ENCODE measurements at places on chromosomes 1 and 21. TPM values are rescaled to one million over a fixed set of nuclear protein-coding genes. Genes with fewer than 3 reads are reported as not detected.

S100A3 gene
- 0.47 TPM for total RNA-seq

KDM5B gene
- total RNA-seq: 221 TPM

NPL gene
- total RNA-seq: 4.4 TPM

LRRC7 gene
- 0.06 TPM for total RNA-seq

COL8A2 gene
- 2.4 TPM for total RNA-seq

CXADR gene
- total RNA-seq: 145 TPM

GPA33 gene
- 0.11 TPM for total RNA-seq

DNA sequence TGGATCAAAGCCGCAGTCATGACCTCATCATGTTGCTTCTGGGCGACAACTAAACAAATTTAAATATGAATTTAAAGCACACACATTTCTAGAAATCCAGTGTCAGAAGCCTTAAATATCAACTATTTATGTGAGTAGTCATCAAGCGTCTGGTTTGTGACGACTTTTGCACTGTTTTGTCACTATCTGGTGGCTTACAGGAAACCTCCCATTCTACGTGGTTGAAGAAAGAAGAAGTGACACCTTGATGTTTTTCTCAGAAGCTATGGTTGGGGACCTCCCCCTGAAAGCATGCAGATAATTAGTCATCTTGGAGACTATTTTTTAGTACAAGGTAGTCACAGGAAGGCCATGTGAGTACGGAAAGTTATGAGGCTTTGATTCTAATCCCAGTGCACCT, 58.5 kb downstream of the TENT5C start:
- H3K4me3 ChIP-seq: no peak overlapping the region
- no peak overlapping the region for H3K27ac ChIP-seq
- H3K36me3 ChIP-seq: no peaks in the 10 kb centered on the region
- no peaks in the 10 kb centered on the region for H3K4me1 ChIP-seq
- no peaks in the 10 kb centered on the region for H3K27me3 ChIP-seq
- no peak for DNase-seq

DNA sequence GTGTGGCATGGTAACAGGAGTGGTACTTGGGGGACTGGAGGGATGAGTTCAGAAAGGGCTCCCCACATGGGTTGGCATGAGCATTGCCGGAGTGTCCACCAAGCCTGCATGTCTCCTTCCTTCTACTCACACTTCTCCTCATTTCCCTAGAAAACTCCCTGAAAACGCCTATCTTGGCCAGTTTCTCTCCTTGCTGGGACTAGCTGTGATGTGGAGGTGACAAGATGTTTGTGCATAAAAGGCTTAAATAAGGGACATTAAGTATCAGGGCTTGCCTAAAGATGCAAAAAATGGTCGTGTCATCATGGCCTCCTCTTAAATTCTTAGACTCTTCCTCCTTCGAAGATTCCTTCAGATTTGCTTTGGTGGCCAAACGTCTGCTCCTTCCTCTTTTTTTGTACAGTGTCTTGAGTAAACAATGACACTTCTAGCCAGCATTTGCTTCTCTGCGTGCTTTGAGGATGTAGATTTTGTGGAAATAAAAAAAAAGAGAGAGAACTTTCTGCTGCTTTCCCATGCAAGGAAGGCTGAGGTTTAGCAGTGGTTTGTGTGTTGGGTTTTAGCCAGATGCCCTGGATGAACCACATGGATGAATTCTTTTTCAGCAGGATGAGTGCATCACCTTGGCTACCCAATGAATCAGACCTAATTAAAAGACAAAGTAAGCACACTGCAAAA, 239.1 kb upstream of the IRF2BP2 start:
- no peaks in the 10 kb centered on the region for H3K36me3 ChIP-seq
- no peak overlapping the region for H3K4me3 ChIP-seq
- H3K27me3 ChIP-seq: no peaks in the 10 kb centered on the region
- DNase-seq: no peak

GRCh38 chr1:36635284-36635683, 152.6 kb upstream of the CSF3R start:
- no peaks in the 10 kb centered on the region for H3K27me3 ChIP-seq
- no peaks in the 10 kb centered on the region for H3K4me1 ChIP-seq
- no peak for DNase-seq
- no peak overlapping the region for H3K4me3 ChIP-seq
- no peaks in the 10 kb centered on the region for H3K36me3 ChIP-seq
- no peak overlapping the region for H3K27ac ChIP-seq

GRCh38 chr1:152486400-152487006, 24.1 kb upstream of the LCE5A start:
- no peaks in the 10 kb centered on the region for H3K27me3 ChIP-seq
- no peaks in the 10 kb centered on the region for H3K4me1 ChIP-seq
- H3K36me3 ChIP-seq: no peaks in the 10 kb centered on the region
- H3K4me3 ChIP-seq: no peak overlapping the region
- DNase-seq: peak; percentile 45

DNA sequence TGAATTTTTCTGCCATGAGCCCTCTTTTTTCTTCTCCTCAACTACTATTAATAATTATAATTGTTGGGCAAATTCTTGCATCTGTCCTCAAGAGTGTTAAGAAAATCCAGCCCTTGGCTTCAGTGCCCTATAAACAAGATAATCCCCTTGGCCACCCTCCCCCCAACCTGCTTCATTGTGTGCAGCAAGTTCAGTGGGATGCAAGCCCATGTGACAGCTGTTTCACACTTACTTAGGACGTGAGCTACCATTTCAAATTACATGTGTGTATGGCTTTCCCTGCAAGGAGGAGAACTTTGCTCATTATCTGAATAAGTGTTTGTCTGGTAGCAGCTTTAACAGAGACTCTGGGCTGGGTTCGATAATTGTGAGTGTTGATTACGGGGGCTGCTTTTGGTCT, 276.2 kb downstream of the CACNA1E start:
- H3K4me3 ChIP-seq: no peak overlapping the region
- H3K27me3 ChIP-seq: peaks cover 1% of the 10 kb centered on the region
- no peaks in the 10 kb centered on the region for H3K36me3 ChIP-seq
- H3K4me1 ChIP-seq: no peaks in the 10 kb centered on the region

DNA sequence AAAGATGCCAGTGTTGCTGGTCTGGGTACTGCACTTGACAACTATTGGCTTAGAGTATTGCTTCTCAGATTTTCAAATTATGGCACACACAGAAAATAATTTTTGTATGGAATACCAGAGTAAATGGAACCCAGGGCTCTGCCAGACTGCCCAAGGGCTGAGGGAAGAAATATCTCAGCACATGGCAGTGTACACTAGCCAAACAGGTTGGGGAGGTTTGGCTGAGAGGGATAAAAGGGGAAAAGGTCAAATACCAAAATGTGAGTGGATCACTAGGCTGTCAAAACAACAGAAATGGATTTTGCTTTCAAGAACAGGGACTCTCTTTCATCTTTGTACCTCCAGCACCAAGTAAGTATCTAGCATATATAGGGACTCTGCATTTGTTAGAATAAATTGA, 3.0 kb upstream of the RGS8 start:
- DNase-seq: no peak
- H3K27me3 ChIP-seq: peaks cover 19% of the 10 kb centered on the region
- H3K36me3 ChIP-seq: no peaks in the 10 kb centered on the region
- no peak overlapping the region for H3K4me3 ChIP-seq

- no peak overlapping the region for H3K27ac ChIP-seq
- H3K36me3 ChIP-seq: no peaks in the 10 kb centered on the region
- H3K4me1 ChIP-seq: no peaks in the 10 kb centered on the region
- no peaks in the 10 kb centered on the region for H3K27me3 ChIP-seq
- H3K4me3 ChIP-seq: no peak overlapping the region
Measured at GRCh38 chr1:93629101-93630059, 52.3 kb downstream of the BCAR3 start.

DNA sequence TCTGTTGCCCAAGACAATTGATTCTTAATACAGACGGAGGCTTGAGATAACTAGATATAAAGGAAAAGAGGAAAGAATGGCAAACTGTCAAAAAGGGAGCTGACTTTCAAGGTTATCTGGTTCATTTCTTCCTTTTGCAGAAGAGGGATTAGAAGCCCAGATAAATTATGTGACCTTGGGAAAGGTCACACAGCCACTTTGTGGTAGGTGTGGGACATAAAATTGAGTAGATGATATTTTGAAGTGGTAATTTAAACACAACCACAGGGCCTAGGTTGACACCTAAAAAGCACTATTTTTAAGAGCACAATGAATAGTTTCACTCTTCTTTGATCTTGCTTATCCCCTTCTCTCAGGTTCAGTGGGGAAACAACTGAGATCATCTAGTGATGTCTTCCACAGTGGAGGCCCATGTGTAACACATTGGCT, 16.9 kb upstream of the KIAA0040 start:
- no peaks in the 10 kb centered on the region for H3K27me3 ChIP-seq
- H3K4me3 ChIP-seq: no peak overlapping the region
- H3K36me3 ChIP-seq: no peaks in the 10 kb centered on the region

DNA sequence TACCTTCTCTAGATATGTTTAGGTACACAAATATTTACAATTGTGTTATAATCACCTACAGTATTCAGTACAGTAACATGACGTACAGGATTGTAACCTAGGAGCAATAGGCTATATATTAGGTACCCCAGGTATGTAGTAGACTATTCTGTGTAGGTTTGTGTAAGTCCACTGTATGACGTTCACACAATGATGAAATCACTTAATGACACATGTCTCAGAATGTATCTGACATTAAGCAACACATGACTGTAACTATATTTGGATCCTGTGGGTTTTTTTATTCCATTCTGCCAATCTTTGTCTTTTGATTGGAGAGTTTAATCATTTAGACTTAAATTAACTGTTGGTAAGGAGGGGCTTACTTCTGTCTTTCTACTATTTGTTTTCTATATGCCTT, 52.1 kb downstream of the STYXL2 start:
- no peak overlapping the region for H3K4me3 ChIP-seq
- no peak for DNase-seq
- no peaks in the 10 kb centered on the region for H3K27me3 ChIP-seq
- peaks cover 4% of the 10 kb centered on the region for H3K4me1 ChIP-seq

DNA sequence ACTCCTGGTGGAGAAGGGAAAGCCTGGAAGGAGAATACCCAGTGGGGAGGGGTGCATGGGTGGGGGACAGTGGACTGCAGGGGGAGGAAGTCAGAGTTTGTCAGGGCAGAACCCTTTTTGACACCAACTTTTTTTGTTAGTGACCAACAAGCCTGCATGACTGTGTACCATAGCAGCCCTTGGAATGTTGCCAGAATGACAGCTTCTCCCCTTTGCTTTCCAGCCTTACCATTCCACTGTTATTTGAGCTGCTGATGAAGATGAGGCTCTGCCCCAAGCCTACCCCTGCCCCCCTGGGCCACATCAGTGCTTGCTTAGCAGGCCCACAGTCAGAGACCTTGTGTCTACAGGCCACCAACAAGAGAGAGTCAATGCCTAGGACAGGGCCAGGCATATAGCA, 341.2 kb downstream of the HHAT start:
- DNase-seq: no peak
- no peak overlapping the region for H3K27ac ChIP-seq
- no peaks in the 10 kb centered on the region for H3K4me1 ChIP-seq
- H3K36me3 ChIP-seq: no peaks in the 10 kb centered on the region

DNA sequence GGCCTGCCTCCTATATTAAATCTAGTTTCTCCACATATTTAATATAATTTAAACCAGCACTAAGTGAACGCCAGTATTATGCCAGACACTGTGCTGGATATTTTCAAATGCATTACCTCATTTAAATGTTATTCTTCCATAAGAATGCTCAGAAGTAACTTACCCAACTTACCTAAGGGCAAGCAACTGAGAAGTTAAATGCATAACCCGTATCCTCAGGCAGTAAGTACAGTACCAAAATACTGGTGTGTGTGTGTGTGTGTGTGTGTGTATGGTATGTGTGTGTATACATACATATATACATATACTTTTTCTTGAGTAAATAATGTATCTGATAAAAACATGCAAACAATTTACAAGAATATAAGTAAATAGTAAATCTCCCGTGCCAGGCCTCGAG, 9.0 kb upstream of the TRIM45 start:
- H3K4me3 ChIP-seq: no peak overlapping the region
- no peaks in the 10 kb centered on the region for H3K36me3 ChIP-seq
- DNase-seq: no peak
- no peaks in the 10 kb centered on the region for H3K27me3 ChIP-seq
- H3K4me1 ChIP-seq: peaks cover 4% of the 10 kb centered on the region
- H3K27ac ChIP-seq: no peak overlapping the region

- H3K36me3 ChIP-seq: no peaks in the 10 kb centered on the region
- no peaks in the 10 kb centered on the region for H3K27me3 ChIP-seq
Measured at GRCh38 chr1:116763787-116764465, 9.7 kb downstream of the CD2 start.

GRCh38 chr1:53755874-53756273, 16.9 kb upstream of the GLIS1 start:
- no peaks in the 10 kb centered on the region for H3K4me1 ChIP-seq
- no peak for DNase-seq
- H3K4me3 ChIP-seq: no peak overlapping the region
- no peaks in the 10 kb centered on the region for H3K36me3 ChIP-seq
- no peaks in the 10 kb centered on the region for H3K27me3 ChIP-seq

DNA sequence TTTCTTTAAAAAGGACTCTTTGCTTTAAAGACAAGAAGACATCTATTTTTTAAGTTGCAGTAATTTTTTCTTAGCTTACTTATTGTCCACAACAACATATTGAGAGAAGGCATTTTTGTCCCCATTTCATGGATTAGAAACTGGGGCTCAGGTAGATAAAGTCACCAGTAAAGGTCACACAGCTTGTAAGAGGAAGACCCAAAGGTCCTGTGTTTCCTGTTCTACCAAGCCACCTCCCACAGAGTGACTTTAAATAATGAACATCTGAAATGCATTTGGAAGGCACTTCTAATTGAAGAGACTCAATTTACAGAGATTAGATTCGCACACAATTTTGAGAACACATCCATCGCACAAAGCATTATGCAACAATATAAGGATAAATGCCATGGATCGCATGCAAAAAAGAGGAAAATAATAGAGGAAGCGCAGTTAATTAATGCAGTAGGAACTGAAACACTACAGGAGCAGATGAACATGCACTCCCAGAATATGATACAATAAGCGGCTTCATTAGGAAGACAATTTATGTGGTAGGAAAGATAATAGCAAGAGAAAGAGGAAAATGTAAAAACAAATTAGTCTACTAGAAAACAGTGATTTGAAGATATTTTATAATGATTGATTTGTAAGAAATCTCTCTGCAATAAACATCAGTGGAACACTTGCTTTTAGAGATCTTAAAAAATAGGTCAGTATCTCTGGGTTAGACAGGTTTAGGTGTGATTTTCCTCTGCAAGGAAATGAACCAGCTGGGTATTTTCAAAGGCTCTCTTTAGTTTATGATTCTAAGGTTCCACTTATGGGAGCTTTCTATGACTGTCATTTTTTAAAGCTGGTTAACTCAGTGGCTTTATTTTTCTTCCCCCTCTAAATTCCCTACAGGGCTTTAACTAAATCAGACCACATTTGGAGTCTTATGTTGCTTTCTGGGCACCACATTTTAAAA, 27.1 kb upstream of the CD2 start:
- no peak overlapping the region for H3K27ac ChIP-seq
- H3K4me3 ChIP-seq: no peak overlapping the region
- no peaks in the 10 kb centered on the region for H3K4me1 ChIP-seq
- H3K36me3 ChIP-seq: no peaks in the 10 kb centered on the region

All from H1 (cell line).